Neural crest cell (in vitro differentiated cells): ENCODE measurements at places on chromosomes 13 and 19.

- DNase-seq: no peak
These were observed 17.5 kb upstream of the ASPDH start for GRCh38 chr19:50531171-50531612.

DNA sequence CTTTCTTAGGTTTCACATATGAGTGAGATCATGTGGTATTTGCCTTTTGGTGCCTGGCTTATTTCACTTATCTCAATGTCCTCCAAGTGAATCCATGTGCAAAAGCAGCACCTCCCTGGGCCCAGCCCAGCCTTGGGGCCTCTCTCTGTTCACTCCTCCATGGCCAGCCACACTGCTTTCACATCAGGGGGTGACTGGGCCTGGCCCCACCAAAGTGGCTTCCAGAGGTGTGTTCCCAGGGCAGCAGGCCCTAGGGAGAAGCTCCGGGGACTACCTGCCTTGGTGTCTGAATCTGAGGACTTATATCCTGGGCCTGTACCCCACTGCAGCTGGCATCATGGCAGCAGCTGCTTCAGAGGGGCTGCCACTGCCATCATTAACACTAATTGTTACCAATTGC lies 829.9 kb upstream of the SLITRK5 start:
- no peak for DNase-seq

DNA sequence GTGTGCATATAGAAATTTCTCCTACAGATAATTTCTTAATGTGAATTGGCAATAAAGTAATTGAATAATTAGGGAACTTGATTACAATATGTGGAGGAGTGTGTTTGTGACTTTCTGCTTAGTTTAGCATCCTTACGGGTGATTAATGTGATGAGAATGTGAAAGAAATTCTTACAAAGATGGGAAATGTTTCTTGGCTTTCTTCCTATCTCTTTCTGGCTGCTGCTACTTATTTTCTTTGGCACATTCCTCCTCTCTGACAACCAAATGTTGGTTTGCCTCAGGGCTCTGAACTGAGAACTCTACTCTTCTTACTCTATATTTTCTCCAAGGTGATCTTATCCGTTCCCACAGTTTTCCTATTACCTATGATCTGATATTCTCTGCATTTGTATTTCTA lies 300.1 kb downstream of the TBC1D4 start:
- DNase-seq: no peak

- no peak for DNase-seq
These were observed 27.5 kb upstream of the TEX29 start for GRCh38 chr13:111292710-111293485.

GRCh38 chr13:77930430-77930829 lies 11.8 kb upstream of the EDNRB start:
- no peak for DNase-seq

GRCh38 chr19:53903055-53903680 lies 5.9 kb upstream of the CACNG7 start:
- DNase-seq: no peak

DNA sequence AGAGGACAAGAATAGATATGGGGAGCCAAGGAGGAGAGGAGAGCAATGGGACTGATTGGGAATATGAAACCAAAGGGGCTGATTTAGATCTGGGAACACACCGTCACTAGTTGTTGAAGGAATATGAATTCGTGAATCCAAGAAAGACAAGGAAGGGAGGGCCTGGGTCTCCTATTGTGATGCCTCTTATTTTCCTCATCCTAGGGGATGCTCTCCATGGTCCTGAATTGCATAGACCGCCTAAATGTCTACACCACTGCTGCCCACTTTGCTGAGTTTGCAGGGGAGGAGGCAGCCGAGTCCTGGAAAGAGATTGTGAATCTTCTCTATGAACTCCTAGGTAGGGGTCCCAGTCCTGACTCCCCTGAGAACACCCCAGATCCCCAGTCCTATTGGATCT lies 21.5 kb downstream of the RYR1 start:
- DNase-seq: peak; percentile 29

DNA sequence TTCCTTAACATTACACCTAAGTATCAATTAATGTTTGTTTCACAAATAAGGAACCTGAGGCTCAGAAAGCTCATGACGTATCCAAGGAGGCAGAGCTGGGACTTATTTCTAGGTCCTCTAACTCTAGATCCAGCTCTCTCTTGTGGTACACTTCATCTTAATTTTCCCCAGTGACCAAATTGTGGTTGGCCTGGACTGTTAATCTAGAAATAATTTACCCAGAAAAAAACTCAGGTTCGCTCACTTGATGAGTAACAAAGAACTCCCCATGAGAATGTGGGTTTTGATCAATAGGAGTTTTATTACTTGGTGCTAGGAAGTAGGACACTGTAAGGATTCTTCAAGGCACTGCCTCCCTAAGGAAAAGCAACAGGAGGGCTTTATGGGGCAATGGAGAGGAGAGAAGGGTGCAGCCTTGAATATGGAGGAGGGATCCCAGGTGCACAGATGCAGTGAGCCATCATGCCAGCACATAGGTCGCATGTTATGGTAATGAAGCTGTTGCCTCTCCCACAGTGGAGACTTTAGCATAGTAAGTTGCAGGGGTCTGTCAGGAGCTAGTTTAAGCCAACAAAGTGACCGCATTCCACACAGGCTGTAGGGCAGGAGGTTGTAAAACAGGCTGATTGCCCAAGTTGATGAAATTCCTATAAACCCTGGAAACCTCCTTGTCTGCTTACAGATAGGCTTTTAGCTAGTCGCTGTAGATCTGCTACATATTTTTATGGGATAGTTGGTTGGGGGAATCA lies 14.7 kb downstream of the RAP2A start:
- no peak for DNase-seq

- DNase-seq: no peak
These were observed 42.6 kb upstream of the ZNF91 start for GRCh38 chr19:23437901-23438300.

- no peak for DNase-seq
These were observed 135.7 kb downstream of the MIPEP start for GRCh38 chr13:23753458-23753857.

DNA sequence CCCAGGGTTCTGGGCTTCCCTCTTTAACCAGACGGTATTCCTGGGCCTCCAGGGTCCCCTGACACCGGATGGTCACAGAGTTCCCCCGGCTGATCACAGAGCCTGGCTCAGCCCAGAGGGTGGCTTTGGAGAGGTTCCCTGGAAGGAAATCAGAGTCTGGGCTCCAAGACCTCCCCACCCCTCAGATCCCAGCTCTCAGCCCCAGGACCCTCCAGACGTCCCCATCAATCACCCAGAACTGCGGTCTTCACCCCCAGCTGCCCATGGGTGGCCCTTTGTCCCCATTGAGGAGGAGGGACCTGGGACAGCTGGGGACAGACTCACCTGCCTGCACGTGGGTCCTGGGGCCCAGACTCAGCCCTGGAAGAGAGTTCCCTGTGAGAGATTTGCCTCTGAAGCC lies 955 bp downstream of the LILRA5 start:
- no peak for DNase-seq
